ENCODE measurements at places on chromosomes 12 and 14.

GRCh38 chr12:16062611-16063010, 151.5 kb downstream of the DERA start:
- DNase-seq, result no peak

GRCh38 chr14:74506411-74506851, 12.9 kb downstream of the ISCA2 start:
- no peak for DNase-seq

DNA sequence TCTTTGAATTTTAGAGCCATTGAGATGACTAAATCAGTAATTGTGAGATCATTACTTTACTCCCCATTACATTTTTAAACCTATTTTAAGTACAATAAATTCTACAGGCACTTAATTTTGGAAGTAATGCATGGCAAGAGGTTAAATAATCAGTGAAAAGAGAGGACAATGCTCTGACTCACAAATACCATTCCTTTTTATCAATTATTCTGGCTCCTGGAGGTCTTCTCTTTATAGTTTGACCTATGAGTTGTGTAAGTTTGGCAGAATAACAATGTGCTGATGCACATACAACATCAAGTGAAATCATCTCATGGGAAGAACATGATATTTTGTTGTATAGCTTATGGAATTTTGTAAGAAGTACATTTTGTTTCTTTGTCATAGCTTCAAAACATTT, 166.7 kb downstream of the TMTC3 start:
- DNase-seq, result no peak

DNA sequence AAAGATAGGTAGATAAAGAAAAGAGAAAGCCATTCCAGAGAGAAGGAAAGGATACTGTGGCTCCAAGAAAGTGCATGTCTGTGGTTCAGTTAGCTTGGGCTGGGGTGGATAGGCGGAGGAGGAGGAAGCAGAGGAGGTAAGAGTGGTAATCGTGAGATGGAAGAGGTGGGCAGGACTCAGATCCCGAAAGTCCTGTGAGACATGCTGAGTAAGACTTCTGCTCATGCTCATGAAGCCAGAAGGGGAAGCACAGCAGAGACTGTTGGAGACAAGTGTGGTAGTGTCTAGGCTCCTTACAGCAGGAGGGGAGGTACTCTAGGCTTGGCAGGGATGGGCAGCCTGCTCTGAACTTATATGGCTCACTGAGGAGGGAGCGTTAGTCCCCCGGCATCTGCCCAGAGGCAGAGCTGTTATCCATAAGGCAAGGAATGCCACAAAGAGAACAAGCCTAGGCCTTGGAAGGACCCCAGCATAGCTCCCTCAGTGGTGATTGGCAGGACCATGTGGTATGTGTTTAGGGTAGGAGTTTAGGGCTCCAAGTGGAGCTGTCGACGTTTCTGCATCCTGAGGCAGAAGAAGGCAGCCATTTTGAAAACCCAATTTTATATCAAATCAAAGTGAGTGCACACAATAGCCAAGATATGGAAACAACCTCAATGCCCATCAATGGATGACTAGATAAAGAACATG, 135.3 kb downstream of the SMOC1 start:
- no peak for DNase-seq

DNA sequence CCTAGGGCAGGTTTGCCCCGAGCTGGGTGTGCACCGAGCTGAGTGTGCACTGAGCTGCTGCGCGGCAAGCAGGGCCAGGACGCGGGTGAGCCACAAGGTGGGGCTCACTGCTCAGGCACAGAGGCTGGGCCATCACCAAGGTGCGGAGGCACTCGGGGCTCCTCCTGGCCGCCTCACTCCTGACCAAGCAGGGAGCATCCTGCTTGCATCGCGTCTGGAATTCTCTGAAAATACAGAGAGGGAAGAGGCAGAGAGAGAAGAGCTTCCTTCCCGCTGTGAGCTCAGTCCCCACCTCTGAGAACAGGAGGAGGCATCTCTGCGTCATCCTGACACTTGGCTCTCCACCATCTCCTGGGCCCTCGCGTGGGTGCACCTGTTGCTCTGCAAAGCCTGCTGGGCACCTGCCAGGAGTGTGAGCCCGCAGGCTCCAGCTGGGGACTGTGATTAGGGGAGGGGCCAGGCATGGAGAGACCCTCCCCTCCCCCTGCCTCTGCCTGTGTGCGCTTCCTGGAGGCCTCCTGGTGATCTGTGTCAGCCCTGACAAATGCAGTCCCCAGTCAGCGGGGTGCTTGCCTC, 116.3 kb downstream of the GLT1D1 start:
- peak; percentile 31 for DNase-seq

DNA sequence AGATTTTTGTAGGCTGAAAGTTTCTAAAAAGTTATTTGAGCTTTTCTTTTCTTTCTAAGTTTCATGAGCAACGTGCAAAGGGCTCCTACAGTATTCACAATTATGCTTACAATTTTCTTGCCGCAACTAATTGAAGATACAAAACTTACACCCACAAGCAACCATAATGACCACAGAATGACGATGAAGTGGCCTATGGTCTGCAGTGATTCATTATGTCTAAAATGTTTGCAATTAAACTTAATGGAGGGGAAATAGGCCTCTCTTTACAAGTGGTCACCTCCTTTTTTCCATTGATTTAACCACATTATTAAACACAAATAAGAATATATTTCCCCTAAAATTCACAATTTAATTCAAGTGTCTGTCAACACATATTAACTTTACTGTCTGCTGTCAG, 732.6 kb upstream of the FLRT2 start:
- DNase-seq, result no peak

- DNase-seq, result no peak
Measured at GRCh38 chr14:74555476-74556050, 56.5 kb downstream of the LTBP2 start.

GRCh38 chr12:89882792-89883191, 174.2 kb upstream of the ATP2B1 start:
- DNase-seq, result no peak

DNA sequence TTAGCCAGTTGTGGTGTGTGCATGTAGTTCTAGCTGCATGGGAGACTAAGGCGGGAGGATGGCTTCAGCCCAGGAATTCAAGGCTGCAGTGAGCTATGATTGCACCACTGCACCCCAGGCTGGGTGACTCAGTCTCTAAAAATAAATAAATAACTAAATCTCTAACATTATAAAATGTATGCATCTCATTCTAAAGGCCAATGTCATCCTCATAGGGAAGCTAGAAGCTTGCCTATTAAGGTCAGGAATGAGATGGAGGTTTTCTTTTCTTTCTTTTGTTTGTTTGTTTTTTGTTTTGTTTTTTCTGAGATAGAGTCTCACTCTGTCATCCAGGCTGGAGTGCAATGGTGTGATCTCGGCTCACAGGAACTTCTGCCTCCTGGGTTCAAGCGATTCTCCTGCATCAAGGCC, 48.8 kb upstream of the PAPLN start:
- no peak for DNase-seq

- no peak for DNase-seq
Measured at GRCh38 chr12:131139363-131140068, 185.8 kb downstream of the ADGRD1 start.

DNA sequence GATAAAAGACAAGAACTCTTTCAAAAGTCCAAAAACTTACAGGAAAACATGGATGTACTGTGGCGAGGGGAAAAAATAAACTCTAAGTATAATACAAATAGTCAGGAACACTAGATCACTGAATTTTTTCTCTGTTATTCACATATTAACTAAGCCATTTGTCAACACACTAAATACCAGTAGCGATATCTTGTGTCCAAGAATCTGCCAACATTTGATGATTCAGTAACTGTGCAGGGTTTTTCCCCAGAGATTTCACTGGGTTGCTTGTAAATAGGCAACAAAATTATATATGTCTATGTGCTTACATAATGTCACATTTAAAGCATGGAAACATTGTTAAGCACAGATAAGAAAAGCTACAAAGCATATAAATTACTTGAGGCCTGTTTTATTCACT, 205.9 kb downstream of the KIF21A start:
- DNase-seq, result no peak

DNA sequence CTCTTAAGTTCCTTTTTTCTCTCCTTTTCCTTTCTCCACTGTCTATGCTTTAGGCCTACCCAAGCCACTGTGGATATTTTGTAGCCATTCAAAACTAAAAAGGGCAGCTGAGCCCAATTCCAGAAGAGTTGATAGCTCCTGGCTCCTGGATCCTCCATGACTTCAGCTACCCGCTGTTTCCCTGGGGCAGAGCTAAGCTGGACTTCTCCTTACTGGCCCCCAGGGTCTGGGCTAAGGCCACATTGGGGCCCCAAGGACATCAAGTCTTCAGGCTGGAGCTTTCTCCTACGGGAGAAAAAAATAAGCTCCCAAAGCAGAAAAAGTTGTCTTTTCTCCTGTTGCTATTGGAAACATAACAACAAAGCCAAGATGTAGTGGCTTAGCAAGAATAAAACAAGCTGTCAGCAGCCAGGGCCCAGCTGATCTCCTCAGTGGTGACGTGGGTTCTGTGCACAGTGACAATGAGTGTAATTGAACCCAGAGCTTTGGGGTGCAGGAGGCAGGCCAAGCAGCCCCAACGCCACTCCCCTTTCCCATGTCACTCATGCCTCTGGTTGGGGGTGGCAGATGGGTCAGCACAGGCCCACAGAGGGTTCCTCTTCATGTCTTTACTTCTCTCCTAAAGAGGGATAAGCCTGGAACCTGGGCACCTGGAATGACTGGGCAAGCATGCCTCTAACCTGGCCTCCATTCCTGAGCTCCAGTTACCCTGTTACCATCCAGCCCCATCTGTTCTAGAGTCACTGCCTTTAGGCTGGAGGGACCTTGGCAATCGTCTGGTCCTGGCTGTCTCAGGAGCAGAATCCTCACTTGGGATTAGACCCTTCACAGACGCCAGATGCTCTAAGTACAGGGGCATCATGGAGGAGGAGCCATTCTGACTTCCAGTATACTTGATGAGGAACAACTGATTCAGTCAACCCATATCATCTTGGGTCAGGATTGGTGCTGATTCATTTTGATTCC, 171.2 kb downstream of the ZFP36L1 start:
- no peak for DNase-seq

GRCh38 chr12:8675591-8676036, 13.0 kb upstream of the MFAP5 start:
- no peak for DNase-seq

GRCh38 chr12:58804749-58805148, 115.6 kb downstream of the LRIG3 start:
- DNase-seq, result no peak

DNA sequence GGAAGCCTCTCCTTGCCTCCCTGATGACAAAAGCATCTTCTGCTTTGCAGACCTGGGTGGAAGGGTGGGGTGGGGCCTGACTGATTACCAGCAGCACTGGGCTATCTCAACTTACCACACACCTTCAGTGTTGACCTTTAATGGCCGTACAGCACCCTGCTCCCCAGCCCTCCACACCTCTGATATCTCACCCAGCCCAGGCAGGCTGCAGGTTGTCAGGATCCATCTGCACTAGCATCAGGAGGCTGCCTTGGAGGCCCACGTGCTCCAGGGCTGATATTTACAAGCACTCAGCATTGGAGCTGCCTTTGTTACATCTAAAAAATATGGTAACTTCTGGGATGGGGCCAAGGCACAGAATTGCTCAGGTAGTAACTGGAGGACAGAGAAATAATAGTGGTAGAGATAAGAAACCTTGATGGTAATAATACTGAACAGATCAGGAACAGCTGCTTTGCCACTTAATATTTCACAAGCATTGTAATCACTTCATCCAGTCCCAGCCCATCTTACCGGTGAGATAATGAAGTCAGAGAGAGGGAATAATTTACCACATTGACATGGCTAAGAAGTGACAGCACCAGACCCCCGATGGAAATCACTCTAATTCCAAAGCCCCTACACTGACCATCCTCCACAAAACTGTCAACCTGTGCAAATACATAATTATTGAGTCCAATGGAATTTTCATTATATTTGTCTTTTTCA, 125.2 kb upstream of the RFLNA start:
- DNase-seq, result no peak

GRCh38 chr12:79842630-79843029, 92.3 kb downstream of the PPP1R12A start:
- DNase-seq, result no peak

- no peak for DNase-seq
Measured at GRCh38 chr14:61116369-61116768, 135.3 kb downstream of the SLC38A6 start.

- DNase-seq, result no peak
Measured at GRCh38 chr12:26238341-26239121, 43.2 kb downstream of the SSPN start.

DNA sequence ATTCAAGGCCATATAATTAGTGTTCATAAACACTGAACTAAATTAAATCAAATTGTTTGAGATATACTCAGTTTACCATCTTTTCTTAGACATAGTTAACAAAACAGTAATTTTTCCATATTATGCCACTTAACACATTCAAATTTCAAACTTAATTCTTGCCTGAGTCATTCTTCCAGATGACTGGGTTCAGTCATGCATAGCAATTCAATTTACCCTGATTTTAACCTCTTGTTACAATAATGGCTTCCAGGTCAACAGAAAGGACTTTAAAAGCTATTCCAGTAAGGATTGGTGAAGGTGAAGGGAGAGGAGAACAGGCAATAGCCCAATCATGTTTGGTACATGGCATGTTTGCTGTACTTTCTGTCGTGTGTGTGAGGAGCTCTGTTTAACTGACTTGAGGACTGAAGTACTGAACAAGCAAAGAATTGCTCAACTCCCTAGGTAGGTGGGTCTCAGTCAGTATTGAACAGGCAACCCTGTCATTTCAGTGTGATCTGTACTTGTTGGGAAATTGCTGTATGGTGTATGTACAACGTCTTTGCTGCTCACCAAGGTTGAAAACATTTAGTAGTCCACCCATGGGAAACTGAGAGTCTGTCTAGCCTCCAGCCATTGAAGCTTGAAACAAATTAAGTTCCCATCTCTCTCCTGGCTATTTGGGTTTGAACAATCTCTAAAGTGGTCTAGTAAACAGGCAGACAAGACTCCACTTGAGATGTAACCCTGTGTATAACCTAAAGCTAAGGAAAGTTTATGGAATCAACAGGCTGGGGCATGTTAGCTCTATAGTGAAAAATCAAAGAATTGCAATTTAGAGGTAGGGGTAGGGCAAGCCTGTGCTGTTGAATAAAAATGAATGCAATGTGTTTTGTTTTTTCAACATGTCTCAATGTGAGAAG, 327.2 kb downstream of the BTG1 start:
- DNase-seq, result no peak

GRCh38 chr12:110754101-110754793, 11.6 kb upstream of the PPP1CC start:
- no peak for DNase-seq

- DNase-seq, result no peak
Measured at GRCh38 chr12:90174956-90175355, 466.3 kb upstream of the ATP2B1 start.

DNA sequence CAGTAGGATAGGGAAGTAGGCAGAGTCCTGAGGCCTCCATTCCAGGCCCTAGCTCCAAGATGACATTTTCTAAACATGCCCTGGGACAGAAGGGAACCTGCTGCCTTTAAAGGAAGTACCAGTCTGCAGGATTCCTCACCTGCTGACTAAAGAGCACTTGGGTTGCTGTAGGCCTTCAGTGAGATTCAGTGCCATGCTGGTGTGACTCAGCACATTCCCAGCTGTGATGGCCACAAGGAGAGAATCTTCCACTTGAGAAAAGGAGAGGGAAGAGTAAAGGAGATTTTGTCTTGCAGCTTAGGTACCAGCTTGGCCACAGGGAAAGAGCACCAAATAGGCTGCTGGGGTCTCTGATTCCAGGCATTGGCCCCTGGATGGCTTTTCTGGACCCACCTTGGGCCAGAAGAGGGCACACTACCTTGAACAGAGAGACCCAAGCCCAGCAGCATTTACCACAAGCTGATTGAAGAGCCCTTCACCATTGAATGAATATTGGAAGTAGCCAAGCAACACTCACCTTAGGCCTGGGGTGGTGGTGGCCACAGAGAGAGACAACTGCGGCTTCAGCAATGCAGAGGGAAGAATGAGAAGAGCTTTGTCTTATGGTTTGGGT, 498.3 kb downstream of the KCNH5 start:
- no peak for DNase-seq

- DNase-seq, result peak; percentile 16
Measured at GRCh38 chr12:48818831-48819590, 715 bp downstream of the CACNB3 start.
